ENCODE measurements at places on chromosomes 7 and 10.

- DNase-seq: no peak
Observed at GRCh38 chr10:82505009-82505408, 630.0 kb downstream of the NRG3 start.

DNA sequence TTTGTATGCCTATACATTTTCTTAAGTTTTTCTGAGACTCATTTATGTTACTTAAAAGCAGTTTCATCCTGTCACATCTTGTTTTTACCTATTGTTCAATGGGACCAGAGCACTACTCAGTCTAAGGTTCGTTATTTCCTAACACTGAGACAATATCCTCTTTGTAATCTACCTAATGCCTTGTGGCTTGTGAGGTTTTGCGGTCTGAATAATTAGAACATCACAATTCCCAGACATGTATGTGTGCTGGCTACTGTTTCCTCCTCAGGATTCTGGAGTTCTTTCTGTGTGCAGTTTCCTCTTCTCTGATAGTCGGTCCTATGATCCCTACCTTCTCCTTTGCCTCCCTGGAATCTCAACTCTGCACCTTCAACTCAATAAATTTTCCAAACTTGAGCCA is 620.2 kb downstream of the ANKRD7 start:
- no peak for DNase-seq

DNA sequence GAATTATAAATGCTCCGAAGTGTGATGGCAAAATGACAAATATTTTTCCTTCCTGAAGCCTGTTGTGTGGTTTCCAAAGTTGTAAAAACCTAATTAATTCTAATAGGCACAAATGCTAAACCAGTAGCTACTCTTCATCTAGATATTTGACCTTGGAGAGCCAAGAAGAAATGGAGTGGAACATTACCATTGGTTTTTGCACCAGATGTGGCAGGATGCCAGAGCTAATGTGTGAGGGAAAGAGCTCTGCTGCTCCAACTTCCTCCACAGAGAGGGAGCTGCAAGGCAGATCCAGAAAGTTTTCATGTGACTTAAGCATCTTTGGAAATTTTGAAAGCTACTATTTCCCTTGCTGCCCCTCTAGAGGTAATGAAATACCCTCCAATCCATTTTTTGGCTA is 65.1 kb upstream of the HPS1 start:
- DNase-seq: no peak

DNA sequence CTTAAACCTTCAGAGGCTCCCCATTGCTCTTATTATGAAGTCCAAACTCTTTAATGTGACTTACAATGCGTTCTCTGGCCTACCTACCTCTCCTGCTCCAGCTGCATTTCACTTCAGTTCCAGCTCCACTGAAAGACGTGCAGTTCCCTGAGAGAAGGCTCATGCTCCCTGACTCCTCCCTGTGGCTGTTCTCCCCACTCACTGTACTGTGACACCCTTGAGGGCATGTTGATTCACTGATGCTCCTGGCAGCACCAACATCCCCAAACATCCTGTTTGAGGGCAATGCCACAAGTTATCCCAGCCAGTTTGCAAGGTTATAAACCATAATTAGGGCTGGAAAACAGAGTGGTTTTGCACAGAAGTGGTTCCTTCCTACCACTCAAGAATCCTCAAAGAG is 111.2 kb downstream of the LSM5 start:
- DNase-seq: no peak

DNA sequence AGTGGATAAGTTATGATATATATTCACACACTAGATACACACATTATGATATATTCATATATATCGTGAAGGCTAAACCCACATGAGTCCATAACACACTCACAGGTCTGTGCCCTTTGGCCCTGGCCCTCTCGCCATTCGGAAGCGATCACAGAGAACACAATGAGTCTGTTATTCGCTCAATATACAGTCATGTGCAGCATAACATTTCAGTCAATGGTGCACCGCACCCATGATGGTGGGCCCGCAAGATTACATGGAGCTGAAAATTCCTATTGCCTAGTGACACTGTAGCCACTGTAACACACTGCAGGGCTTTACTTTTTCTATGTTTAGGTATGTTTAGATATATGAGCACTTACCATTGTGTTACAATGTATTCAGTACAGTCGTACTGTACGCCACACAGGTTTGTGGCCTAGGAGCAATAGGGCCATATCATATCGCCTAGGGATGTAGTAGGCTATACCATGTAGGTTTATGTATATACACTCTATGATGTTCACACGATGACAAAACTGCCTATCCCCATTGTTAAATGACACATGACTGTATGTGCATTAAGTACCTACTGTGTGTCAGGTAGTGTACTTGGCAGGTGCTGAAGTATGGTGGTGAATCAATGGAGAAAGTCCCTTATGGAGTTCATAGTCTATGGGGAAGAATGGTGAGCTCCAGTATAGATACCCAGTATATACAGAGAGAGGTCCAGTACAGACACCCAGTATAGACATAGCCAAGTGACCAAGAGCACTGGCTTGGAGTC is 198.8 kb upstream of the KLF14 start:
- no peak for DNase-seq

GRCh38 chr10:37728830-37729229 is 128.6 kb downstream of the ZNF248 start:
- DNase-seq: no peak

DNA sequence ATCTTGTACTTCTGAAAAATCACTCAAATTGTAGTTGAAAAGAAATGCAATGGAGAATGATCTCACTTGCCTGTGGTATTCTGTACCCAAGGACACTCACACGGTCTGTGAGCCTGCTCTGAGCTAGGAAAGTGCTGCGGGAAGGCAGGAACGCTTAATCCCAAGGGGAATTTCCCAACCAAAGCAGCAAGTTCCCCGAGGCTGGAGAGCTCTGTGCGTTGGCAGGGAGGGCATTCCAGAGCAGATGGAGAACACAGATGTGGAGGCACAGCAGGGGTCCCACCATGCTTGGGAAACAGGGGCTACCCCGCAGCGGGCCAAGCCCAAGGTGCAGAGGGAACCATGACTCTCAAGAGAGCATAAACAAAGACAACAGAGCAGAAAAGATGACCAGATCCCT is 13.6 kb downstream of the SVIL start:
- no peak for DNase-seq

GRCh38 chr10:98567391-98568133 is 120.8 kb upstream of the HPS1 start:
- DNase-seq: no peak

DNA sequence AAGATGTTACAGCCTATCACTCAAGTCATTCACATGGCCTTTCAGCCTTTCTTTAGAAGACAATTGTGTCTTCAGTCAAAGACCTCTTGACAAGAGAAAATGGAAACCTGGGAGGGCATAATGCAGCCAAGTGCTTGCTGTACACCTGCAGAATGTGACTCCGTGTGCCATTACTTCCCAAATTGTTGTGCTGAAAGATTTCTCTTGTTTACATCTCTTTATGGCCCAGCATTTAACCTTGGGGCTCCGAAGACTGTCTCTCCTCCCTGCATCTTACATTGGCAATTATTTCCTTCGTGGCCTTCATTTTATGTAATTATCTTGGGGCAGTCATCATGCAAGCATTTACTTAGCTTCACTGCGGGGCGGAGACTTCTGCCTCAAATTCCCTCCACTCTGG is 287.0 kb downstream of the TCF7L2 start:
- no peak for DNase-seq

GRCh38 chr7:6279937-6280336 is 7.5 kb upstream of the CYTH3 start:
- no peak for DNase-seq

DNA sequence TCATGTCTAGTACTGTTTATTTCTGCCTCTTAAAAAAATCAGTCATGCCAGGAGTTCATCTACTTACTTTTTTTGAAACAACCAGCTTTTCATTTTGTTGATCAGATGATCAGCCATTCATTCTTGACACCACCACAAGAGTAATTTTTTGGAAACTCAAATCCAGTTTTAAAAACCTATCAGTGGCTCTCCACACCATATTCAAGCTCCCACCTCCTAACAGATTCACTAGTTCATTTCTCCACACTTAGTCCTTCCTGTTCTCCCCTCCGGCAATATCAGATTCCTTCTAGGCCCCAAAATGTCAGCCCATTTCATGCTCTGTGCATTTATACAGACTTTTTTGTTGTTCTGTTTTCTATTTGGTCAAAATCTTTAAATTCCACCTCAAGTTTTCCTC is 341.6 kb downstream of the RNLS start:
- no peak for DNase-seq

DNA sequence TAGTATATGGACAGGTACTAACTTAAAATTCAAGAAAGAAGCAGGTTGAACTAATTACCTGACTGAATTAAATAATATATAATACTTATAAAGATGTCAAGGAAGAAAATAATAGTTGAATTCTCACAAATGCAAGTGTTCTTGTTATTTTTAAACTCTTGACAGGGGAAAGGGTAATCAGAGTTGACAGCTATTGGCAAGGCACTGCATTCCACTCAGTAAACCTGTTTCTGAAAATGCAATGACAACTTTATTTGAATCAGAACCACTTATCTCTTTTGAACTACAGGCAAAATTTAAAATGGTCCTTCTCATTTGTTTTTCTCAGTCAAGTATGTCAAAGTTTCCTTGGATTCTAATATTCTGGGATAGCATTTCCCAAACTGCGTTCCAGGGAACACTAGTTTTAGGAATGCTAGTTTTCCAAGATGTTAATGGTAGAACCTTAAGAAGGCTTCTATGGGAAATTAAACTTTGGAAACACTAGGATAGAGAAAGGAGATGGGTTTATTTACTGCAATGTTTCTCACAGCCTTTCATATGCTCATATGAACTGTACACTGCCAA is 103.7 kb upstream of the LRRN3 start:
- no peak for DNase-seq

DNA sequence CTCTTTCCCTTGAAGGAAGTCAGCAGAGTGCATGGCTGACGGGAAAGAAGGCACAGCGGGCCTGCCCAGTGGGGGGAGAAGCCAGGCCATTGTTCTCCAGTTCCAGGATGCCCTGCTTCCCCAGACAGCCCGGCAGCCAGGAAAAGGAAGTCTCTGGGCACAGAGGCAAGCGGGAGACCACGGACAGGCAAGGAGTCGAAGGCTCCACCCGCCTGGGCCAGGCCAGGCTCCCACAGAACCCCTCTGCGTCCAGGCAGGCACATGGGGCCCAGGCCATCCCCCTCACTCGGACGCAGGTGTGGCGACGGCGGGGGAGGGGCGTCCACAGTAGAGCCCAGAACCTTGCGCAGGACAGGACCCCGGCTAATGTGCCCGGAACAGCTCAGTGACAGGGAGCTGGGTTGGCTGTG is 8.7 kb downstream of the GPR146 start:
- DNase-seq: no peak

- no peak for DNase-seq
Observed at GRCh38 chr10:80167471-80168161, 35.1 kb downstream of the PLAC9 start.

GRCh38 chr10:89755374-89755773 is 54.0 kb downstream of the KIF20B start:
- no peak for DNase-seq

DNA sequence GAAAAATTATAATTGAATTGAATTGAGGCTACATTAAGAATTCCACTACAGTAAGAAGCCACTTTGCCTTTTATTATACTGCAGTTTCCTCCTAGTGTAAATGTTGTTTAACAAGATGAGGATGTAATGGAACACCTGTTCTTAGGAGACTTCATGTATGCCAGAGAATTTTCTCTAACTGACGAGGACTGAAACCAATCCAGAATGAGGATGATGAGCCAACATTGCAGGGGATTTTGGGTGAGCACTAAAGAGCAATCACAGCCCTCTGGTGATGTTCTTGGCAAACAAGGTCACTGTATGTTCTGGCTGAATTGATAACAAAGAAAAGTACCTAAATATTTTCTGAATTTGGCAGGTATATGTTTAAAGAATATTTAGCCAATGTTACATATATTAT is 60.9 kb downstream of the RELN start:
- DNase-seq: no peak

- no peak for DNase-seq
Observed at GRCh38 chr7:110856704-110857103, 234.2 kb upstream of the LRRN3 start.

- no peak for DNase-seq
Observed at GRCh38 chr10:30364345-30365268, 15.5 kb upstream of the MTPAP start.

DNA sequence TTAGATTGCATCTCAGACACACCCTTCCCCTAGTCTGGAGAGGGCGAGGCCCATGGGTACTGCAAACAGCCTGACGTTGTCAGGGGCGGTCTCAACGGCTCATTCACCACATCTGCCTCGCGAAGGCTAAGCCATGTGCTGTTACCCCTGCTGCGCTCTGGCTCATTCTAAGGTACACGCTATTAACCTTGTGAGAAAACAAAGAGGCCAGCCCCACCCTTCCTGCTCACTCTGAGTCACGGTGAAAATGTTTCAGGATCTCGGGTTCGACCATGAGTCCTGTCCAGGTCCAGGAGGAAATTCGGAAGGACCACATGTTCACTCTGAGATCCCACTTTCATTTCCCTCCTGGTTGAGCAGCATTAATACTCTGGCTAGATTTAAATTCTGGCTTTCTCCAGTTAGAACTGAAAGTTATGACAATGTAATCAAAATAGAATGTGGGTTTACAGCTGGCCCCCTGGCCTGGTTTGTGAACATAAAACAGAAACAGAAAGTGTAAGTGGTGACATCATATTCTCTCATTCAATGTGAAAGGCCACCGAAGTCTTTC is 55.2 kb downstream of the EGFR start:
- DNase-seq: peak; percentile 33

DNA sequence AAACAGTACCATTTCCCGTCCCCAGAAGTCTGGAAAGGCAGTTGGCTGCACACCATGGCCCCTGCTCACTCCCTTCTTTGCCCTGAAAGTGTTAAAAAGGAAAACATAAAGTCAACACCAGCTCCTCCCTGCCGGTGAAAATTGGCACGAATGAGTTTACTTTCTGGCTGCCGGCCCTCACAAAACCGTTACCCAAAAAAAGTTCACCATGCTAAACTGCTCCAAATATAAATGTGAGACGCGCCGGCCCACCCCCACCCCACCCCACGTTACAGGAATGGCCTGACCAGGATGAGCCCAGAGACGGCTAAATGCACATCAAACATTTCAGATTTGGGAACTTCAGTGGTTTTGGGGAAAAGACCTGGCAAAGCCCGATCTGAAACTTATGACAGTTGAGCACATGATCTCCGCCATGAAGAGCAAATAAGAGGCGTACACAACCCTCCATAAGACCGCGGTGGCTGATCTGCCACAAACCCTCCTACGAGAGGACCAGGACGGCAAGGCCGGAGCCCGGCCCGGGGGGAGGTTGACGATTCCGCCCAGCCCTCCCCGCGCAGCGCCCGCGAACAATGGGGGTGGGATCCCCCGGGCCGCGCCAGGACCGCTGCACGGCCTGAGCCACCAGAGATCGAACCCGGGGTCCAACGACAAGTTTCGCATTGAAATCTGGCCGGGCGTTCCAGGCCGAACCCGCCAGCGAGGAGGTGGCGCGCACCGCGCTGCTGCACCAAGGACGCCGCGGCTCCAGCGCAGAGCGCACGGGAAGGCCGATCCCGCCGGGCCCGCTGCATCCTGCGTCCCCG is 952 bp downstream of the DIP2C start:
- DNase-seq: no peak
